ENCODE measurements at places on chromosomes 7 and 10.

GRCh38 chr7:209906-210305 lies 17.5 kb downstream of the FAM20C start:
- no peak for DNase-seq

GRCh38 chr7:96481796-96482195 lies 159.9 kb upstream of the SLC25A13 start:
- no peak for DNase-seq

- no peak for DNase-seq
These were observed 1.3 kb upstream of the CPA1 start for GRCh38 chr7:130379019-130379418.

GRCh38 chr10:9239298-9239697 lies 1184.8 kb downstream of the GATA3 start:
- no peak for DNase-seq

DNA sequence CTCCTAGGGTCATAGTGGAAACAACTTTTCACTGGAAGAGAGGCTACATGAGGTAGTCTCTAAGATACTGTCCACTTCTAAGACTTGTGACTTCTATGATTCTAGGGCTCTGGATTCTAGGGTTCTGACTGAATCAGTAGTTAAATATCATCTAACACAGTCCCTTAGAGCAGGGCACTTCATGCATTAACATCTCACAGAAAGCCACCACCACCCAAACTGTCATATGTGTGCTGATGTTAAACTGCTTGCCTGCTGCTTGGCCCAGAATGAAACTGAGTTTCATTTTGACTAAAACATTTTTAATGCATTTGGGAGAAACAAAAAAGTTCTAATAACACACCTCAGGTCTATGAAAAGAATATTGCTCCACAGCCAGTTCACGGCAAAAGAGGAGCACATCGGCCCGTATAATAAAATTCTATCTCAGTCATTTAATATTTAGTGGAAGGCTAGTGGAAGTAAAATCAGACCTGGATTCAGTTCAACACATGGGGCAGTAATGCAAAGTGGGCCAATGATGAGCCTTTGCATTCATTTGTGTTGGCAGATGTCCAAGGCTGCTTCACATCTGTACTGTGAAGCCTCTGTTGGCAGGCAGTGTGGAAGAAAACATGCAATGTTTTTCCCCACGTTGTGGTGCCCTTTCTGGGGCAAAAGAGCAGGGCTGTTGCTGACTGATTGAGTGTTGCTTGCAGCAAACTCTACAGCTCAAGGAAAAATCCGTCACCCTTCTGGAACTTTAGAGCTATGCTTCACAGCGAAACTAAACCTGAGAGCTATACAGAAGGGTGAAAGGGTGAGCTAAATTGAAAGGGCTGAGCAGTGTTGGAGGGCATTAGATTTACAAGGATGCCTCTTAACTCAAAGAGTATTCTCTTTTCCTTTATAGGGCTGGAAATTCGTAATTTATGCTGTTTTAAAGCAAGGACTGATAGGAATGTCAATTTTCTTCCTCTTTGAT lies 33.5 kb upstream of the AUTS2 start:
- no peak for DNase-seq

GRCh38 chr10:24383681-24384106 lies 174.8 kb downstream of the KIAA1217 start:
- peak; percentile 61 for DNase-seq

DNA sequence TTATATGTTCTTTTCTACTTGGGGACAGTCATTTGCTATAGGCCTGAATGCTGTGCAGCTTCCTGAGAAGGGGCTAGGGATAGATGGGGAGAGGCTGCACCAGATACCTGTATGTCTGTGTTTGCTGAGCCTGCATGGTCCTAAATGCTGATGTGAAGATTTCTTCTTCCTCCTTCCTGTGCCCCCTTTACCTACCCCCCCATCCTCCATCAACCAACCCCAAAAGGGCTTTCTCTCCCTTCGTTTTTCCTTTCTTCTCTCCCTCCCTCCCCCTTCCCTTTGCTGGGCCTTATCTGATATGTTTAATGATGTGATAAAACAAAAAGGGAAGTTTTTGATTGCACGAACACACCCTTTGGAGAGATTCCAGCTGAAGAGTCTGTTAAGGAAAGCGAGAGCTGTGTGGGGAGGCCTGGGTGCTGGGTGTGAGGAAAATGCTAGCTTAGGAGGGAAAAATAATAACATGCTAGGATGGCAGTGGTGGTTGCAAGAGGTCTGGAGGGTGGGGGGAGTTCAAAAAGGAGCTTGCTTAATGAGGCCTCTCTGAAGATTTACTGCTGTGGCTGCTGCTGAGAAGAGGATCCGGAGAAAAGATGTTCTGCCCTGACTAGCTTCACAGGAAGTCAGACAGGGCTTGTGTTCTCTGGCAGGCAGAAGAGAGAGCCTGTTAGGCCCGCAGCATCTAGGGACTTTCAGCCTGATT lies 101.8 kb downstream of the SAMD9 start:
- DNase-seq: no peak

- DNase-seq: no peak
These were observed 47.8 kb downstream of the PRKCQ start for GRCh38 chr10:6532321-6532720.

GRCh38 chr10:75168275-75168674 lies 42.3 kb upstream of the VDAC2 start:
- no peak for DNase-seq

DNA sequence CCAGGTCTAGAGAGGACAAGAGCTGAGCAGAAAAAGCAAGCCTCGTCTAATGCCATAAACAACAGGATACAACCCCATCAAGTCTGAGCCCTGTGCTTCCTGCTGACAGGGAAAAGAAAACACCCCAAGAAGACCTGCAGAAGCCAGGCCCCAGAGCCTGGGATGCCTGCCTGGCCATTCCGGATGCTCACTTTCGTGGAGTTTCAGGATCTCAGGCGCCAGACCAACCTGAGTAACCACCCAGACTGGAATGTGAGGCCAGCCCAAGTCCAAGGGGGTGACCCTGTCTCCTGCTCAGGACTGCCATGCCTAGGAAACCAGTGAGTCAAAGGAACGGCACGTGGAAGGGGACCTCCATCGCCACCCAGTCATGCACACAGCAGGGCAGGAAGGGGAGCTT lies 74.3 kb downstream of the PLXNA4 start:
- no peak for DNase-seq

DNA sequence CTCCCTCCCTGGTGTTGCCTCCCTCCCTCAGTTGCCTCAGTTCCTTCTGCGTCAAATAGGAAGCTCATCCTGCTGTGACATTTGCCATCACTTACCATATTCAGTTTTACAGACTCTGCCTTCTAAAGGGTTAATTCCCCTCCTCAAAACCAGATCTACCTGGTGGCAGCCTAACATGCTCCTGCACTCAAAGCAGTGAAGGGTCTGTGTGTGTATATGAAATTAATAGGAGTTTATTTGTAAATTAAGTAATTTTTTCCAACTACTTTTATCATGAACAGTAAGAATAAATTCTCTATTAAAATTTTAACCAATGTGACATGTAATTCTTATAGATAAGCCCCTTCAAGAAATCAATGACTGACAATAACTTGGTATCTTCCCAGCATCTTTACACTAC lies 158.6 kb upstream of the INSYN2A start:
- no peak for DNase-seq

DNA sequence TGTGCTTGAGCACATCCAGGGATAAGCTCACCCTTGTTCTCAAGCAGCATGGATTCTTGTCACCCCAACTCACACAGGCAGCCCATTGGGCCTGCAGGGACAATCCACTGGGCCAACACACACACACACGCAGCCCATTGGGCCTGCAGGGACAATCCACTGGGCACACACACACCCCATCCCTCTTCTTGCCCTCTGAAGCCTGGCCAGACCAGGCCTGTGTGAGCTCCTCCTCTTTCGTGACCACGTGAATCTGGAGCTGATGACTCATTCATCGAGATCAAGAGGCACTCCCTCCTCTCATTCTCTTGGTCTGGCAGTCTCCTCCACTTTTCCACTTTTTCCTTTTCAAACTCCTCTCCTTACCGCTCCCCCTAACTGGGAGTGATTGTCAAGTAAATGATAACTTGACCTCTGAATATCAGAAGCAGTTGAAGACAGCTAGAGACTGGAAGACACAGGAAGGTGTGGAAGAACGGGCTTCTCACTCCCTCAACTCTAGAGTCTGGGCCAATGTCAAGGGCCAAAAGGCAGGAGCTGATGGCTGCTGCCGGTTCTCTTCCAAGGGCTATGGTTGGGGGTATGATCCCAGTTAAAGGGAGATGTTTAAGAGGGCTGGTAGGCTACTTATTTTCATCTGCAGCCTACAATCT lies 89.7 kb downstream of the HIPK2 start:
- DNase-seq: no peak
